ENCODE measurements at places on chromosomes 3 and 15.

GRCh38 chr3:52742418-52743041, 28.2 kb downstream of the NEK4 start:
- no peak for DNase-seq

DNA sequence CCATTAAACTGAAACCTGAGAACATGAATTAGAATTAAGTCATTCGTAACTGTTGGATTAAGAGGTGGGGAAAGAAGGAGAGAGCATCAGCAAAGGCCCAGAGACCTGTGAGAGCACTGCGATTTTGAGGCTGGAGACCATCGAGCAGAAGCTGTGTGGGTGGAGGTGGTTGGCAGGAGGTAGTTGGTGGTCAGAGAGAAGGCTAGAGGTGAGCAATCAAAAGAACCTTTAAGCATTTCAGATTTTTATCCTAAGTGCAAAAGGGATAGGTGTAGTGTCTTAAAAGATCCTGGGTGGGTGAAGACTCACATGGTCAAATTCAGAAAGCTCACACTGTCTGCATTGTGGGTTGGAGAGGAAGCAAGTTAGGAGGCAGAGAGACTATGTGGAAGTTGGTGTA, 65.1 kb upstream of the TEX264 start:
- no peak for DNase-seq

- DNase-seq, result no peak
Observed at GRCh38 chr3:78895528-78895927, 872.3 kb downstream of the ROBO1 start.

DNA sequence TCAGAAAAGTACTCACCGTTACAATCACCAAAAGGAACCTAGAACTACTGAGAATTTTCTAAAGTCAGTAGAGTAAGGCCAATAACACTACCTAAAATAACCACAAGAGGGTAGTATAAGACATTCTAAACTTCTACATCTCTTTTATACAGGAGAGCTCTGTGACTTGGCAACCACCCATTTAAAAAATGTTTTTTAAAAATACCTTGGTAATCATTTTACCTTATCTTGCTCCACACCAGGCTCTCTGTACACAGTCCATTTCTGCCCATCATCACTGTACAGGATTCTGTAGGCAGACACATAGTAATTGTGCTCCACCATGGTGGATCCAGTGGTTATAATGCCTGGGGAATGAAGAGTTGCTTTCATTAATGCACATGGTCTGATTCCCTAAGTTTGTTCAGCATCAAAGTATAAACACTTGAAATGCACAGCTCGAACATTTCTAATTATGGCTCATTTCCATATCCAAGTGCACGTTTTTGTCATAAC, 54.5 kb downstream of the ST3GAL6 start:
- no peak for DNase-seq

GRCh38 chr3:16147220-16147994, 27.1 kb upstream of the GALNT15 start:
- DNase-seq, result no peak

- no peak for DNase-seq
Observed at GRCh38 chr3:22091329-22091728, 340.3 kb upstream of the ZNF385D start.

DNA sequence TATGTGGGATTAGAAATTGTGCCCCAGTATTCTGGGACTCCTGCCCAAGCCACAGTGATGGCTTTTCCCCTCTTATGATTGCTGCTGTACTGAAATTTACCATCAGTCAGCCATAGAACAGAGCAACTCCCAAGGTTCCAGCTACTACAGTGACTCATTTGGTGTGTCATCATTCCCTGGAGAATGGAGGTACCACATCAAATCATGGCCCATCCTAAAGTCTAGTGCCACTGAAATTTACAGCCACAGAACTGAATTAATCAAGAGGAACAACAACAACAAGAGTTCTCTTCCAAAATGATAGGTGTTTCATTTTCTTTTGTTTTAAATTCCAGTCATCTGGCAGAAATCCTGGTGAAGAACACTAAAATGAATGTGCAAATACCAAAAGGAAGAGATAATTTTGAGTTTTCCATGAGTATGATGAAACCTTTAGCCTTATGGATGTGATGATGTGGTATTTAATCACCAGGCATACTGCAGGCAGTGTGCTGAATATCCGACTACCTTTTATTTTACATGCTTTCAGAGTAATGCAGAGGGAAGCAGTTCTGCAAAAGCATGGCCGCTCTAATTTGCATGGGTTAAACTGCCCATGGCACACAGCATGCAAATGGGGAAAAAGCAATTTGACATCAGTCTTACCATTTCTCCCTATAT, 75.6 kb upstream of the SLC2A2 start:
- DNase-seq, result no peak

DNA sequence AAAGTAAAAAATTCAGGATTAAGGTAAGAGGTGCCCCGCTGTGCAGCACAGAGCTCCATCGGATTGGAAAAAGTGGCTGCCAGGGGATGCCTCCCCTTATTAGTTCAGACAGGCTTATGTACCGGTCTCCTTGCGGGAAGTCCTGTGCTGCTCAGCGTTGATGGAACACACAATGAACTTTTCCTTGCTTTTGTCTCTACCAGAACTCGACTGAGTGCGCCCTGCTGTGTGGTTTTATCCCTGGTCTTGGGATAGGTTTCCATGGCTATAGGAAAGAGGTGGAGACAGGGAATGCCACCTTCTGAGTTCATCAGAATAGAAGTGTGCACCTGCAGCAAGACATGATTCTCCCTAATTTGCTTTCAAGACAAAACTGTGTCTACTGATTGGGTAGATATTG, 745.9 kb upstream of the CFAP20DC start:
- no peak for DNase-seq

GRCh38 chr3:184899953-184900595, 88.1 kb downstream of the VPS8 start:
- no peak for DNase-seq

DNA sequence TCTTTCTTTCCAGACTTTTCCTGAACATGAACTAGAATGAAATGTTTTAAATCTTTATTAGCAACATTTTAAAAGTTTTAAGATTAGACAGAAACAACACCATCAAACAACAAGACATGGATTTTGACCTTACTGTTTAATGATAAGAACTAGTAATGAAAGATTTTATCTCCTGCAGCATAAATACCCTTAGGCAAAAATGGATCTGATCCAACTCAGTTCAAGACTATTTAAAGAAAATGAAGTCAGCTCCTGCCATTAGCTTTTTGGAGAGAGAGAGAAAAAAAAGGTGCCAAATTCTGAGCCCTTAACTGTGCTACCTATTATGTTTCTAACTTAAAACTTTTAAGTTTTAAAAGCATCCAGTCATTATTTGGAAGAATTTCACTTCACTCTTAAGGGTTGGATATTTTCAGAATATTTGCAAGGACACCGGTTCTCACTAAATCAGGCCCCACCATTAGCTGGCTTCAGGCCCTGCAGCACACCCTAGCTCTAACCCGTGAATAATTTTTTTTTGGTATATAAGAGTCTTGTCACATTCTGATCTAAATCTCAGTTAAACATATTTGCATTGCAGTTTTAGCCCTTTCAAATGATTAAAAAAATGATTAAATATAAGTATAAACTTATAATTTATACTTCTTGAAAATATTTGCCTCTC, 60.0 kb downstream of the NR1I2 start:
- DNase-seq, result no peak

DNA sequence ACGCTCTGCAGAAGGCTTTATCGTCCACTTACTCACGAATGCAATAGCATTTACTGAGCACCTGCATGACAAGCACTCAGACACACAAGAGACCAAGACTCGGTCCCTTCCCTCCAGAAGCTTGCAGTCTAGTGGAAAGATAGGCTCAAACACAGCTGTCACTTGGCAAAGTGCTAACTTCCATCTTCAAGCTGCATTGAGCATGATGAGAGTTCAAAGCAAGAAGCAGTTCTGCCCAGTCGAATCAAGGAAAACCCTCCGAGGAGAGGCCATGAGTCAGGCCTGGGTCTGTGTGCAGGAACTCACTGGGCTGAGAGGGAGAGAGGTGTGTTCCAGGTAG, 51.5 kb downstream of the C3orf20 start:
- DNase-seq, result no peak

DNA sequence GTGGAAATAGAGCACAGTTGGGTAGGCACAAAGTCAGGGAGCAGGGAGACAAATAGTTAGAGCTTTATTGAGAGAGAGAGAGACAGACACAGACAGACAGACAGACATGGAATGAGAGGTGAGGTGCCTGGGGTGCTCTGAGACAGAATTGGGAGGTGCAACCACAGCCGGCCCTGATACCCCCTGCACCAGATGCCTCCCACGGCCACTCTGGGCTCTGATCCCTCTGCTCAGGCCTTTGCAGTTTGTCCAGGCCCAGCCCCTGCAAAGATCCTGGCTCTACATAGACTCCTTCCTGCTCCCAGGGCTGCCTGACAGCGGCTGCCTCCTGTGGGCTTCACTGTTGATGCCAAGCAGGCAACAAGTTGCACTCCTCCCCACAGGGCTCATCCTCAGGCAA, 283.8 kb downstream of the GABRG3 start:
- no peak for DNase-seq

GRCh38 chr15:61871926-61872522, 188.2 kb downstream of the VPS13C start:
- DNase-seq, result no peak

DNA sequence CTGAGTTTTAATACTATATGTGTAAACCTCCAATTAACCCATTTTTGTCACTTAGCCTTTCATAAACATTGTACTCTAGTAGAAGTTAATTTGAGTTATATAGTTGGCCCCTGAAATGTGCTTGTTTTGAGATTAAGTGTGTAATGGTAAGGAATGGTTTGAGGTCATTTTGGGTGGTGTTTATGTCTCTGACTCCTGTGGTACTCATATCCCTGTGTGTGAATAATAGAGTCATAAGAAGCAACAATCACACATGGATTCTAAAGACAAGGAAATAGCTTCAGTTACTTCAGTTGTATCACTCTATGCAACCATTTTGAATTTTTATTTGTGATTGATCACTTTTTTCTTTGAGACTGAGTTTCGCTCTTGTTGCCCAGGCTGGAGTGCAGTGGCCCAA, 408.5 kb downstream of the MFSD1 start:
- no peak for DNase-seq

GRCh38 chr3:100912571-100912970, 80.7 kb downstream of the ABI3BP start:
- no peak for DNase-seq

- no peak for DNase-seq
Observed at GRCh38 chr15:99230867-99231266, 18.5 kb downstream of the TTC23 start.

DNA sequence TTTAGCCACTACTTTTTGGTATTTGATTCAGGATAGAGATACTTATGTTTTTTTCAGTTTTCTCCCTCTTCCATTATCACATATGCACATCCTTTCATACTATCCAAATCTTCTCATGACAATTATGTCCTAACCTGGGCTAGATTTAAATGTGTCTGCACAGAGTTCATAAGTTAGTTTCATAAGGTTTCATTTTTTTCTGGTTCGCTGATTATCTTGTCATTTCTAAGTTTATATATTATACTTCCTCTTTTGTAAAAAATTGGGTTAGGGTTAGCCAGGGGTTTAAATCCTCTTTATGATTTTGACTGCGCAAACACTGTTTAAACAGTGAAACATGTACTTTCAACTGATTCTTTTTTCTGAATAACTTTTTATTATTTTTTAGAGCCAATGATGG, 148.6 kb downstream of the SST start:
- no peak for DNase-seq

- no peak for DNase-seq
Observed at GRCh38 chr15:67107014-67107812, 41.8 kb downstream of the SMAD3 start.

DNA sequence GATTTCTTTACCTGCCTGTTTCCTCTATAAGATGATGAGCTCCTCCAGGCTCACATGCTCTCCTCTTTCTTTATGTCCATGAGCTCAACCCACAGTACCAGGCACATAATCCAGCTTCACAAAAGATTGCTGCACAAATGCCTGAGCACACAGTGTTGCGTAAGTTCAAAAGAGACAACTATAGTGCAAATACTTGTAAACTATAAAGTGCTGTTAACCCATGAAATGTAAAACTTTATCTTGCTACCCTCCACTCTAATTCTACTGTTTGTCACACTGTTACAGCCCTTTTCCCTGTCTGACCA, 101.0 kb upstream of the LPP start:
- no peak for DNase-seq

DNA sequence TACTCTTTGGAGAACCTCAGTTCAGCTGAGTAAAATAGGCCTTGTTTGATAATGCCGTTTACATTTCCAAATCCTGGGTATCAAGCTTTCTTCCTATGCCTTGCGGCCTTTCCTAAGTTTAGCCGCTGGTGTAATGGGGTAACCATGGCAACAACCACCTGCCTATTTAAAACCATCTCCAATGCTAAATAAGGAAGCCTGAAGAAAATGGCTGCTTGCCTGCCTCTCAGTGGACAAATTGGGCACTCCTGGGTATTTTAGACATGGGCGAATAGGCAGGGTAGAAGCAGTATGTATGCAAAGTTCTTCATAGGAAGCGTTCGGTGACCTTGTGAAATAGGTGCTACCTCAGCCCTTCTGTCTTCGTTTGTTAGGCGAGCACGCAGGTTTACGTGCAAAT, 122.7 kb downstream of the DGKG start:
- no peak for DNase-seq

DNA sequence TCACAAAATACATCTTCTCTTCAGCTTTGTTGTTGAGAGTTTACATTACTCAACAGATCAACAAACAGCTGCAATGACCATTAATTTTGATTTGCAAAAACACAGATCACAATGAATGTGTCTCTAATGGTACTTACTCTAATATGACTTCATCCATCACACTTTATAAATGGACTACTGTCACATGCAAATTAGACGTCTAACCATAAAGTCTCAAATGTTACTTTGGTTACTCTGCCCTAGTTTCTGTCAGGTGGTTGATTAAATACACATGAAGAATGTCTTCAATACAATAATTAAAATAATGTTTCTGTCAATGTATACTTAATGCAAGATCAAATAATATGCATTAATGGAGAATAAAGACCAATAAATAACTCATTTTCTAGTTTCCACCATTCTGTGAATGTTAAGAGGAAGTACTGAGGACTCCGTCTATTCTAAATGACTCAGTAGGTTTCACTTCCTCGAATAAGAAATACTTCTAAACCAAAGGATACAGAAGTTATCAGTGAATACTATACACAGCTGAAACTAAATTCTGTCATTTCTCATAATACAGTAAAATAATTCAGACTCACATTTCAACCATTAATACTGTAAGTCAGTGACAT, 145.8 kb downstream of the CBLB start:
- no peak for DNase-seq

- DNase-seq, result no peak
Observed at GRCh38 chr15:81475926-81476325, 101.9 kb upstream of the TMC3 start.

DNA sequence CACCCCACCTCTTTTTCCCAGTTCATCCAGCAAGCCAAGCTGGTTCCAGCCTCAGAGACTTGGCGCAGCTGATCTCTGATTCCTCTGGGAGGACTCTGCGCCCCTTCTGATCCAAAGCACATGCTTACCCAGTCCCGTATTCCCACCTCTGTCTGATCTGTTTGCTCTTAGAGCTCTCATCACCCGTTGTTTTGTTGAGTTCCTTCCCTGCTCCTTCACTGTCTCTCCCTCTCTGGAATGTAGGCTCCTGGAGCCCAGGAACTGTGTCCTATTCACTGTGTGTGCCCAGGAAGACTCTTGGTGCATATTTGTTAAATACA, 1.3 kb upstream of the ZXDC start:
- DNase-seq, result no peak

GRCh38 chr3:188533612-188534357, 379.8 kb downstream of the LPP start:
- DNase-seq, result no peak

GRCh38 chr15:70201425-70201775, 103.7 kb upstream of the TLE3 start:
- DNase-seq, result no peak
